ENCODE measurements at places on chromosomes 1 and 21.

- DNase-seq, result no peak
These were observed 85.1 kb upstream of the C1orf105 start for GRCh38 chr1:172335377-172335776.

GRCh38 chr1:228977307-228977706, 242.0 kb downstream of the RHOU start:
- DNase-seq, result no peak

DNA sequence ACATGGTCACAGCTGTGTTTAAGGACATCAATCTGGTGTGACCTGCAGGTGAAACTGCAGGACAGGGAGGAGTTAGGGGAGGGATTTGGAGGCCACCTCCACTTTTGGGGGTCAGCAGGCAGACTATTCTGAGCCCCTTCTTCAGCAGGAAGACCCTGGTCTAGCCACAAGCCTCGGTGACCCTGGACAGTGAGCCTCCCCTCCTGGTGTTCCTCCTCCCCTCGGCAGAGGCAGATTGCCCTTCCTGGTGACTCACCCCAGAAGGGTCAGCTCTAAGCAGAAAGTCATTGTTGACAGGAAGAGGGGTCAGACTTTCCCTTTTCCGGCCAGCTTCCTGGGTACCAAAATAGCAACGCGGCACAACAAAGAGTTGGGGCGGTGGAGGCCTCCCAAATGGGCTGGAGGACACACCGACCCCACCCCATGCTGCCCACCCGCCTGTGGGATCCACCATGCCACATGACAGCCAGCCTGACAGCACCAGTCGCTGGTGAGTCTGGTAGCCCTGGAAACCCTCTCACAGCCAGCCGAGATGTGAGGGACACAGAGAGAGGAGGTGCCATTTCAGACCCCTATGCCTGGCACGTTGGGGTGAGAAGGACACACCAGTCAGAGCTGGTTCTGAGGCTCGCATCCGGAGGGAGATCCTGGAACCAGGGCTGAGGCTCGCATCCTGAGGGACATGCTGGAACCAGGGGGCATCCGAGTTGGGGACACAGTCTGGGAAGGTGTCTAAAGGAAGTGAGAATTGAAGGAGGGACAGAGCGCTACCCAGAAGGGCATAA, 14.7 kb upstream of the CSF1 start:
- DNase-seq, result no peak

DNA sequence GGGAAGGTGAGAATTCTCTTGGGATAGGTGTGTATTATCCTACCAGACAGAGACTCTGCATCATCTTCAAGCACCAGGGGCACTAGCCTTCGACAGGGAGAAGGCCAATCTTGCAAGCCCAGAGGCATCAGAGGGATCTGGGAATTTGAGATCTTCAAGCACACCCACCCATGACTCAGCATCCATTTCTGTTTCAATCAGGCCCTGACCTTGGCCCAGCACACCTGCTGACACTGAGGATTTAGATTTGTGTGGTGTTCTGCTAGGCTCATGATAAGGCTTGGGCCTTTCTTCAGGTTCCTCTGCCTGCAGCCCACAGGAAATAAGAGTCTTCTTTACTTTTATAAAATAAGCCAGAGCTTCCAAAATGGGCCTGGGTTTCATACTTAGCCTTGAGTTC, 6.6 kb upstream of the PCP4 start:
- no peak for DNase-seq

GRCh38 chr1:185720633-185721272, 13.4 kb upstream of the HMCN1 start:
- no peak for DNase-seq

DNA sequence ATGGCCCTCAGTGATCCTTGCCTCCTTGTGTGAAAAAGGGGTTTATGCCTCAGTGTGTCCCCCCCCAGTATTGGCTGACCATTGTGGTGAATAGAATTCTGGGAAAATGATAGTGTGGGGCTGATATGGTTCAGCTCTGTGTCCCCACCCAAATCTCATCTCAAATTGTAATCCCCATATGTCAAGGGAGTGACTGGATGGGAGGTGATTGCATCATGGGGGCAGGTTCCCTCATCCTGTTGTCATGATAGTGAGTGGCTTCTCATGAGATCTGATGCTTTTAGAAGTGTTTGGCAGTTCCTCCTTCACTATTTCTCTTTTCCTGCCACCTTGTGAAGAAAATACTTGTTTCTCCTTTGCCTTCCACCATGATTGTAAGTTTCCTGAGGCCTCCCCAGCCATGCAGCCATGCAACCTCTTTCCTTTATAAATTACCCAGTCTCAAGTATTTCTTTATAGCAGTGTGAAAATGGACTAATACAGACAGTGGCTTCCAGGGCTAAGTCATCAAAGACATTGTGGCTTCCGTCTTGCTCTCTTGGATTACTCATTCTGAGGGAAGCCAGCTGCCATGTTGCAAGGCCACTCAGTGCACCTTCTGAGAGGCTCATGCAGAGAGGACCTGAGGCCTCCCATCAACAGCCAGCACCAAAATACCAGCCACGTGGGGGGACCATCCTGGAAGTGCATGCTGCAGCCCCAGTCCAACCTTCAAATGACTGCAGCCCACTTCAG, 40.6 kb upstream of the SOD1 start:
- no peak for DNase-seq

- no peak for DNase-seq
These were observed 97.7 kb downstream of the CRYAA start for GRCh38 chr21:43266534-43266933.

DNA sequence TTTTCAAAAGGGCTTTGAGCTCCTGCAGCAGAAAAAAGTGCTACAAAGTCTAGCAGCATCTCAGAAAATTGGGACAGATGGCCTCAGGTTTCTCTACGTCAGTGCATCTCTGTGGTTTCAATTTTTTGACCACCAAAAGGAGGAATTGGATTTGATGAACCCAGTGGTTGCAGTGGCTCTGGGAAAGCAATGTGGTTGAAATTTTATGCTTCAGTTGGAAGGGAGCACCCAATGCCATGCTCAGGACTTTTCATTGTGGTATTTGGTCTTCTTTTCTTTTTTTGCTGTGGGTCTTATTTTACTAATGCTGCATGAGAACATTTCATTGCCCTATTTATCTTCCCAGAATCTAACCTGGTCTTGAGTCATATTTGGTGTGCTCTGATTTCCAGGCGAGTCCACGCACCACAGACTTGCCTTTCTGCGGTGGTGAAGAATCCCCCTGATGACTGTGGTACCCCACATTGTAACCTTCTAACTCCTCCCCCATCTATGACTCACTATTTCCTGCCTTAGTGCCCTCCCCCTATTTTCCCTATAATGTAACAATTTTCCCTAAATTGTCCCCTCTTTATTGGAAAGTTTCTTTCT, 56.7 kb downstream of the S1PR1 start:
- DNase-seq, result peak; percentile 67

DNA sequence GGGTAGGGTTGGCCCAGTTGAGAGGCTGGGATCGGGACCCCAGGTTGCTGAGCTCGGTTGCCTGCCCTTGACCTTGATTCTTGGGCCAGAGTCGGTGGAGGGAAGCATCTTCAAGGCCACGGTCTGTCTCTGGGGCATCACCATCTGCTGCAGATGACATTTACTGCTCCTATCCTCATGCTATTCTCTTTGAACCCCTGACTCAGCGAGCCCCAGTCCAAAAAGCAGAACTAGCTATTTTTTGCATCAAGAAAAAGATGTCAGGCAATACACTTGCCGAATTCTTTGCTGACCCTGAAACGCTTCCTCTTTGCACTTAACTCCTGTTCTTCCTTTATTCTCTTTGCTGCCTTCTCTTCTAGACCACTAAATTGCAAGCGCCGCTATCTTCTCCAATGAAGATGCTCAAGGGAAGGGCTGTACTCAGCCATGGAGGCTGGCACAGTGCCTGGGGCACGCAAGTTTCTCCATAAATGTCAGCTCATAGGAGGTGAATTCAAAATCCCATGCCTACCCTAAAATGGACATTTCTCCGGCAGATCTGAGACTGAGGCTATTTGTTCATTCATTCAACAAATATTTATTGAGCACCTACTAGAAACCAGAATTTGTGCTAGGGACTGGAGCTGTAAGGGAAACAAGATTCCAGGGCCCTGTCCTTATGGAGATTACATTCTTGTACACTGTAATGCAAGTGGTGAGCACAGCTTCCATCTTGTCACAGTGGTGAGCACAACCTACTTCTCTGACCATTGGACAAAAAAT, 20.5 kb upstream of the CAPZB start:
- DNase-seq, result no peak

- no peak for DNase-seq
These were observed 620.5 kb upstream of the PKN2 start for GRCh38 chr1:88063605-88064004.

GRCh38 chr1:227749225-227749624, 14.0 kb downstream of the SNAP47 start:
- no peak for DNase-seq
